ENCODE measurements at places on chromosomes 4 and X. TPM values are rescaled to one million over a fixed set of nuclear protein-coding genes. Genes with fewer than 3 reads are reported as not detected.

The UGT8 gene
- polyA plus RNA-seq = not detected

The GDI1 gene
- polyA plus RNA-seq = 28.6 TPM

The EMCN gene
- polyA plus RNA-seq = not detected

The CYLC1 gene
- polyA plus RNA-seq = not detected

The ALPK1 gene
- 5.0 TPM for polyA plus RNA-seq

DNA sequence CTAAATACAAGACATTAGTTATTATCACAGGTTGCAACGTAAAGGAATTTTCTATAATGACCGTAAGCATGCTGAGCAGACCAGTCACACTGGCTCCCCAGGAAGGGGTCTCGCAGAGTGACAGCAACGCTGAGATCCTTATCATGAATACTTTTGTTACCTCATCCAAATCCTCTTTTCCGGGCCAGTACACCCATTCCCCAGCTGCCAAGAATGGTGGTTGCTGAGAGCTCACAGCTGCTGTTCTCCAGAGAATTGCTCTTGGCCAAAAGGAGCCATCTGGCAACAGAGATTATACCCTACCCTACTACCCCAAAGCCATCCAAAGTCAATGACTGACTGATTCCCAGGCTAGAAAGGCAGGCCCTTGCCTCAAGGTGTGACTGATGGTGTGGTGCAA, 91.6 kb downstream of the FUNDC1 start:
- H3K4me1 ChIP-seq = no peaks in the 10 kb centered on the region
- DNase-seq = no peak
- H3K4me3 ChIP-seq = no peak overlapping the region
- no peaks in the 10 kb centered on the region for H3K27me3 ChIP-seq

DNA sequence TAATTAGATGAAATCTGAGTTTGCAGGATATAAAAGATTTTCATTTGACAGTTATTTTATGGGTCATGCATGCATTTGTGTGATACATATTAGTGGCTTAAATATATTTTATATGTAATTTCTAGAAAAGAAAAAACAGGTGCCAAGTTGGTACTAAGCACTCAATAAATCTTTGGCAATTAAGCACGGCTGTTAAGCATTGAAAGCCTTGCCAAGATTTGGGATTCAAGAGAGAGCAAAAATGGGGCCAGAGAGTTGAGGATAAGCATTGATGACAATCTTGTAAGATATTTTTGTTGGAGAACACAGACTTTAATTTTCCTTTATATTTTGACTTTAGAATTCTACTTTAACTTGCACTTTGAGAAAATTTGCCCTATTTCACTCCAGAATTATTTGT, 249.8 kb upstream of the MAD2L1 start:
- no peaks in the 10 kb centered on the region for H3K4me1 ChIP-seq
- no peak overlapping the region for H3K27ac ChIP-seq
- no peaks in the 10 kb centered on the region for H3K27me3 ChIP-seq
- no peak for DNase-seq
- H3K36me3 ChIP-seq = no peaks in the 10 kb centered on the region

DNA sequence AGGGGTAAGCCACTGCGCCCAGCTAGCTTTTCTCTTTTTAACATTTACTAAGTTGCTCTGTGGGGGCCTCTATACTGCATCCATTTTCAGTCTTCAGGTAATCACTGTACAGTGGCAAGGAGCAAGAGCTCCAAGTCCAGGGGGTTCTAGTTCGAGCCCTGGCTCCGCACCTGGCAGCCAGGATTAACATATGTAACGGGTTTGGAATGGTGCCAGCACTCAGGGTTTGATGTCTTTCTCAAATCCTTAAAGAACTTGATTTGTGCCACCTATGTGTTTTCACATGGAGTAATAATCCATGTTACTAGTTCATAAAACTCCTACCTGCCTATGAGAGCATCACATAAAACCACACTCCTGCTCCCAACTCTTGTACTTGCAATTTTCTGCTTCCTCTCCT, 4.5 kb downstream of the GRPEL1 start:
- peaks cover 17% of the 10 kb centered on the region for H3K36me3 ChIP-seq
- DNase-seq = no peak
- H3K27ac ChIP-seq = no peak overlapping the region
- H3K27me3 ChIP-seq = no peaks in the 10 kb centered on the region
- no peak overlapping the region for H3K4me3 ChIP-seq
